ENCODE measurements at places on chromosomes 7 and 10. TPM values are rescaled to one million over a fixed set of nuclear protein-coding genes. Genes with fewer than 3 reads are reported as not detected.

The SLC26A3 gene
- not detected for total RNA-seq

- peaks cover 23% of the 10 kb centered on the region for H3K4me1 ChIP-seq
- DNase-seq = no peak
- H3K4me3 ChIP-seq = no peak overlapping the region
- no peak overlapping the region for H3K27ac ChIP-seq
- no peaks in the 10 kb centered on the region for H3K27me3 ChIP-seq
- H3K36me3 ChIP-seq = no peaks in the 10 kb centered on the region
These were observed 59.5 kb upstream of the TM9SF3 start for GRCh38 chr10:96646301-96646700.

DNA sequence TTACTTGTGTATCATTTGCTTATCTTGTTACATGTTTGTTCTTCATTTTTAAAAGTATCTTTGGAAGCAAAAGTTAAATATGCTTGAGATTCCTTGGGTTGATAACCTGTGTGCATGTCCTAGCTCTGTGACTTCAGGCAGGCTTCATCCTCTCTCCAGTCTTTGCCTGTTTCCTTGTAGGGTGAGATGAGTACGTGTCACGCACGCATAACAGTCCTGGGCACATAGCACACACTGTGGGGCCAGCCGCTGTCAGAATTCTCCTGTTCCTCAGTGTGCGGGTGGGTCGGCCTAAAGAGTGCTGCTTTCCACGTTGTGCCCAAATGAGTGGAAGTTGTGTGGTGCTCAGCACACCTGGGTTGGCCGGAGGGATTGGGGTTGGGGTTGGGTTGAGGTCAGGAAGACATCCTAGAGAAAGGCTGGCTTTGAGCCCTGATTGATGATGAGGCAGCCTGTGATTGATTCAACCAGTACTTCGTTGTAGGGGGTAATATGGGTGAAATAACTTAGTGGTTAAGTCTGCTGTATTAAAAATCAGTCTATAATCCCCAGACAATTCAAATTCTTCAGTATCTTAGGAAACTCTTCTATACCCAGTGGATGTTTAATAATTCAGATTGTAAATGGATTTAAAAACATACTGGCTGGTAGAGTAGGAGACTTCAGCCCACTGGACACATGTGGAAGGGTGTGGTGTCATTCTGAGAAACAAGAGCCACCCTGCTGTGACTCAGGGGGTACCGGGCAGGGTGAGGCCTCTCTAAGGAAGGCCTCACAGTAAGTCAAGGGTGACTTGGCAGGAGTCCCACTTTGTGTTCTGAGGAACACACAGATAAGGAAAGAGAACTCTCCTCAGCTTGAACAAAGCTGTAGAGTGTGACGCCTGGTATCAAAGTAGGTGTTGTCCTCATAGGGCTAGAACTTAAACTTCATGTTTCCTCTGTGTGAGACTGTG lies 54.8 kb downstream of the DAGLB start:
- H3K27me3 ChIP-seq = no peaks in the 10 kb centered on the region
- no peak for DNase-seq
- H3K4me1 ChIP-seq = peaks cover 44% of the 10 kb centered on the region
- H3K27ac ChIP-seq = peak overlapping the region; percentile 63
- peaks cover 41% of the 10 kb centered on the region for H3K36me3 ChIP-seq

- peaks cover 14% of the 10 kb centered on the region for H3K36me3 ChIP-seq
- no peak overlapping the region for H3K4me3 ChIP-seq
- DNase-seq = no peak
- H3K27ac ChIP-seq = no peak overlapping the region
- peaks cover 8% of the 10 kb centered on the region for H3K4me1 ChIP-seq
These were observed 23.5 kb downstream of the KLHL7 start for GRCh38 chr7:23129036-23129435.

GRCh38 chr10:86327954-86328725 lies 38.5 kb downstream of the GRID1 start:
- no peak overlapping the region for H3K4me3 ChIP-seq
- H3K27ac ChIP-seq = no peak overlapping the region
- no peaks in the 10 kb centered on the region for H3K4me1 ChIP-seq
- no peaks in the 10 kb centered on the region for H3K36me3 ChIP-seq
- H3K27me3 ChIP-seq = peaks cover 11% of the 10 kb centered on the region
- no peak for DNase-seq

- H3K4me1 ChIP-seq = peaks cover 10% of the 10 kb centered on the region
- H3K27ac ChIP-seq = no peak overlapping the region
- H3K27me3 ChIP-seq = peaks cover 3% of the 10 kb centered on the region
- H3K36me3 ChIP-seq = no peaks in the 10 kb centered on the region
These were observed 22.7 kb upstream of the MAP3K8 start for GRCh38 chr10:30411263-30411662.
